Airway epithelial cell (primary cell): ENCODE measurements at places on chromosomes 7 and 10. TPM values are rescaled to one million over a fixed set of nuclear protein-coding genes. Genes with fewer than 3 reads are reported as not detected.

Gene DOCK1
- total RNA-seq: 33.3 and 35.8 TPM in 2 replicates

Gene FLNC
- 0.84 and 0.85 TPM in 2 replicates for total RNA-seq

Gene NODAL
- 0.28 TPM in 1 of 2 replicates, not detected in the other for total RNA-seq

Gene SPDYE5
- not detected in 2 replicates for total RNA-seq

Gene SLC39A12
- not detected in 2 replicates for total RNA-seq

Gene RNF148
- not detected in 2 replicates for total RNA-seq

Gene ANKRD61
- total RNA-seq: not detected in 2 replicates

Gene NDUFA5
- 22.2 and 34.1 TPM in 2 replicates for total RNA-seq

Gene C7orf57
- 0.14 TPM in 2 replicates for total RNA-seq

Gene IGF2BP3
- total RNA-seq: 22.0 and 28.0 TPM in 2 replicates

Gene LRRC4
- 10.4 and 12.6 TPM in 2 replicates for total RNA-seq

Gene MEST
- 44.7 and 50.3 TPM in 2 replicates for total RNA-seq

Gene AKR1C4
- not detected in 2 replicates for total RNA-seq

Gene JCAD
- total RNA-seq: 0.35 and 0.46 TPM in 2 replicates

Gene TRIL
- 0.14 and 0.37 TPM in 2 replicates for total RNA-seq

Gene SLC13A4
- total RNA-seq: not detected in 2 replicates

Gene SFRP5
- not detected in 2 replicates for total RNA-seq

Gene HELLS
- 30.3 and 44.2 TPM in 2 replicates for total RNA-seq

Gene OPN1SW
- not detected in 2 replicates for total RNA-seq

Gene PAX4
- total RNA-seq: not detected in 2 replicates

Gene VWDE
- total RNA-seq: 3.3 and 5.1 TPM in 2 replicates

Gene TMEM236
- total RNA-seq: 0.07 TPM in 1 of 2 replicates, not detected in the other

Gene GJD4
- total RNA-seq: not detected in 2 replicates

Gene COL13A1
- 0.19 and 1.3 TPM in 2 replicates for total RNA-seq

Gene IL2RA
- not detected in 2 replicates for total RNA-seq

Gene GSTO2
- 37.8 and 40.3 TPM in 2 replicates for total RNA-seq

Gene GRB10
- total RNA-seq: 10.4 and 10.8 TPM in 2 replicates

Gene PAPOLB
- not detected in 2 replicates for total RNA-seq

Gene FGFBP3
- total RNA-seq: 0.42 and 0.49 TPM in 2 replicates

Gene CRYGN
- total RNA-seq: not detected in 2 replicates

Gene AKR1D1
- not detected in 2 replicates for total RNA-seq

Gene ARHGAP22
- total RNA-seq: 5.9 and 9.3 TPM in 2 replicates

Gene OR9A2
- not detected in 2 replicates for total RNA-seq

Gene BTBD16
- total RNA-seq: 0.14 and 0.42 TPM in 2 replicates

Gene PIP
- not detected in 2 replicates for total RNA-seq

Gene ADARB2
- not detected in 2 replicates for total RNA-seq
